NCI-H1048 (cell line): ENCODE measurements at places on chromosomes 7 and 10.

GRCh38 chr7:66747881-66748511 is 7.5 kb downstream of the RABGEF1 start:
- no peak for DNase-seq

- DNase-seq, result no peak
Observed at GRCh38 chr10:46559231-46559671, 2.8 kb upstream of the GPRIN2 start.

- DNase-seq, result no peak
Observed at GRCh38 chr10:28155726-28156125, 147.1 kb downstream of the MPP7 start.

DNA sequence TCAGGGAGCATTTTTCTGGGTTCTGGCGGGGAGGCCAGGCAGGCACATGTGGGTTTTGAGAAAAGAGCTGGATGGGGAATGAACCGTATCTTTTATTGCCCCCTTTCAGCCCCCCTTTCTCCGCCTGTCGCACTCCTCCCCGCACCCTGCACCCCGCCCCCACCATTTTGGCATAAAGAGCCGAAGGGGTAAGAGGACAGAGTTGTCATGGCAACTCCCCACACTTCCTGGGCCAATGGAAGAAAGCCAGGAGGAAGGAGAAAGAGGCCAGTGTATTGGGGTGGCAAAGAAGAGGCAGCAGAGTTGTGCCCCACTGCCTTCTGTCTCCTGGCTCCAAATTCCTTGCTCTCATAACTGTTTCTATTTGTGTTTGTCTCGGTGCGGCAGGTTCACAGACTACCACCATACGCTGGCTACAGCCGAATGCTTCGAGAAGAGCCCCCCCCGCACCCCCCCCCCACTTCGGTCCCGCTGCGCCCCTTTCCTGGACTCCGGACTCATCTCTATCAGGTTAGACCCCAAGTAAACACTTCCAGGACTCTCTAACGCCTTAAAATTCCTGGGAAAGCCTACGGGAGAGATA is 3.4 kb downstream of the KCNIP2 start:
- no peak for DNase-seq

GRCh38 chr7:120583899-120584586 is 273.9 kb downstream of the TSPAN12 start:
- no peak for DNase-seq

GRCh38 chr10:84237199-84238051 is 3.9 kb downstream of the LRIT1 start:
- no peak for DNase-seq

- no peak for DNase-seq
Observed at GRCh38 chr10:80279146-80279545, 10.3 kb downstream of the MAT1A start.

- no peak for DNase-seq
Observed at GRCh38 chr7:143382791-143383641, 1.9 kb downstream of the ZYX start.

GRCh38 chr7:135905355-135905754 is 71.8 kb downstream of the MTPN start:
- no peak for DNase-seq

DNA sequence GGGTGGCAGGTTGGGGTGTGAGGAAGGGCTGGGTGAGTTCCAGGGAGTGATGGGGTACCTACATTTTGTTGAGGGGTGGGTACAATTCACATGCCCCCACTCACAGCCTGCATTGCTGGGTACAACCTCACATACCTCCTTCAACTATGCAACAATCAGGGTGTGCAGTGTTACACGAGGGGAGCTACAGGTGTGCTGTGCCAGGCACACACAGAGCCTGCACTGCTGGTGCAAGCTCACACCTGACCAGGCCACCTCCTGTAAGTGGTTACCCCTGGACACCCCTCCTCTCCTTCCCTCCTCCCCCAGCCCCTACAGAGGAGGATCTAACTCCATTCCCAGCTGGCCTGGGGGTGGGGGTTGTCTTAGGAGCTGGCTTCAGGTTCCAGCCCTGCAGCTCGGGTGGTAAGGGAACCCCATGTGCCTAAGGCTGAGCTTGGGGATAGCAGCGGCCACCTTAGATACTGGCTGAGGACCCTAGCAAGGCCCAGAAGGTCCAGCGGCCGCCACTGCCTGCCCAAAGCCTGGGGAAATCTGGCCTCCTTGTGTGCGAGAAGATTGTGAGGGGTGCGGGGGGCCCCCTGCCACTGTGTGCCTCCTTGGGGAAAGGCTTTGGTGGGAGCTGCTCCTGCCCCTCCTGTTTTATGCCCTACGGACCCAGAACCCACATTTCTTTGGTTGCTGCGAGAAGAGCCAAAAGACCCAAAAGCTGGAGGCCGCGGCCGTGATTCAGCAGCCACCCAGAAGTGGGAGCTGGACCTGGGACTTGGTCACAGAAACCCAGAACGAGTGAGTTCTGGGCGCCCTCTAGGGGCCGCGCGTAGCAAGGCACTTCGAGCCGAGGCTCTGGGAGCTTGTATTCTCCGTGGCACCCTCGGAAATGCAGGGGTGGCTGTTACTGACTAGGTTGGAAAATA is 10.8 kb downstream of the TLX1 start:
- DNase-seq, result peak; percentile 54

DNA sequence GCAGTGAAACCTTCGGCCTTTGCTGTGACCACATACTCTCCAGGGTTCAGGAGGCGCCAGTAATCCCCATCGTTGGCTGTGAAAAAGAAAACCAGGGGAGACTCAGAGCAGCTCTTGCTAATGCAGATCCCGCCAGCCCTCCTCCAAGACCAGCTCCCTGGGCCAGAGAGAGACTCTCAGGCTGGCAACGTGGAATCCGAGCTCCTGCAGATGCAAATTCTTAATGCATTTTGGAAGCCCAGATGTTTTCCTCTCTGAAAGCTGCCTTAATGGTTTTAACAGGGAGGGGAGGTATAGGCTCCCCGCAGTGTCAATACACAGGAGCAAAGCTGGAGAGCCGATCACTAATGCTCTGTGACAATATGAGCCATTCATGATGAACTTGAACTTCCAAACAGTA is 80.8 kb downstream of the GPR26 start:
- no peak for DNase-seq

DNA sequence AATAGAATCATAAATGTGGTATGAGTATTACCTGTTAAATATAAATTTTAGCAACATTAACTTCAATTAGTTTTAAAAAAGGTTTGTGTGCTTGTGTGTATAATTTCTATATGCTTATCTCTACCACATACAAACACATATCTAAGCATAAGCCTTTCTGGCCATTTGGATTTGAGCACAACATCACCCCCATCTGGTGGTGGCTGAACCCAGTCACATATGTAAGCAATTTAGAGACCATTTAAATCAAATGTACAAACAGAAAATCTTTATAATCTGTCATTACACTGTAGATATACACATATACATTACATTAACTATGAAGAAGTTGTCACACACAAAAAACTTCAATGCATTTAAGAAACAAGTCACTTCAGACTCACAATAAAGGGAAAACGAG is 31.7 kb downstream of the GPR22 start:
- no peak for DNase-seq

- no peak for DNase-seq
Observed at GRCh38 chr10:116237970-116238369, 35.0 kb downstream of the GFRA1 start.

DNA sequence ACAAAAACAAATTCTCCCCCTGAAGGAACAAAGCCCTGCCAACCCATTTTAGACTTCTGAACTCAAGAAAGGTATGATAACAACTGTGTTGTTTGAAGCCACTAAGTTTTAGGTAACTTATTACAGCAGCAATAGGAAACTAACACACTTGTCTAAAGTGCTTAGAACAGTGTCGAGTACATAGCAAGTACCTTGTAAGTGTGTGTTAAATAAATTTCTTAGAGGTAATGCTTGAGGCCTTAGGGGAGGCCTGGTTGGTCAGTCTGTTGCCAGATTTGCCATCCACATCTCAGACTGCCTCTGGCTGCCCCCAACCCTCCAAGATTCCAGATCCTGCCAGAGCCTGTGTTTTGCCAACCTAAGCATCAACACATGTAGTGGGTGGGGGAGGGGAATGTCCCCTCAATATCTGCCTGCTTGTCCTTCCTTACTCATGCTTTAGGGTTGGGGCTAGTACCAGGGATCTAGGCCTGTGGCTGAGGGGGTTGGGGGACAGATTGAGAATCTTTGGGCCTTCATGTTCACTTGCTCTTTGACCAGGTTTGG is 27.1 kb upstream of the PAX2 start:
- DNase-seq, result no peak

GRCh38 chr7:100753750-100754149 is 20.4 kb downstream of the ZAN start:
- DNase-seq, result no peak

- no peak for DNase-seq
Observed at GRCh38 chr7:116548506-116548905, 23.7 kb downstream of the CAV1 start.

- DNase-seq, result no peak
Observed at GRCh38 chr10:97365761-97366351, 31.3 kb upstream of the FRAT2 start.

DNA sequence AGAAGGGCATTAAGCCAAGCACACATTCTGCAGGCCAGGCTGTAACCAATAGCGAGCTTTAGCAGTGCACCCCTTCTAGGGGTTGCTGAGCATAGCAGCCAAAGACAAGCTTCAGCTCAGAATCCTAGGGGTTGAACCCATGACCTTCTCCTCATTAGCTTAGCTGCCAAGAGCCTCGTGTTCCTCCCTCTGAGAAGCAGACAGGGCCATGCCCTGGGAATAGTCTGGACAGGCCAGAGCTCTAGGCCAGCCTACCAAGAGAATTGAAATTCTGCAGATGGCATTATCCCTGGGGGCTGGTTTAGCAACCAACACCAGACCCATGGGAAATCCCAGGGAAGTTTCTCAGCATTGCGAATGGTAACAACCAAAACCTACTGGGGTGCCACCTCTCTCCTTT is 77.2 kb downstream of the PLXNA4 start:
- no peak for DNase-seq

- DNase-seq, result peak; percentile 45
Observed at GRCh38 chr10:78047314-78047891, 13.7 kb downstream of the RPS24 start.

GRCh38 chr7:3272691-3273141 is 28.3 kb upstream of the SDK1 start:
- DNase-seq, result no peak

DNA sequence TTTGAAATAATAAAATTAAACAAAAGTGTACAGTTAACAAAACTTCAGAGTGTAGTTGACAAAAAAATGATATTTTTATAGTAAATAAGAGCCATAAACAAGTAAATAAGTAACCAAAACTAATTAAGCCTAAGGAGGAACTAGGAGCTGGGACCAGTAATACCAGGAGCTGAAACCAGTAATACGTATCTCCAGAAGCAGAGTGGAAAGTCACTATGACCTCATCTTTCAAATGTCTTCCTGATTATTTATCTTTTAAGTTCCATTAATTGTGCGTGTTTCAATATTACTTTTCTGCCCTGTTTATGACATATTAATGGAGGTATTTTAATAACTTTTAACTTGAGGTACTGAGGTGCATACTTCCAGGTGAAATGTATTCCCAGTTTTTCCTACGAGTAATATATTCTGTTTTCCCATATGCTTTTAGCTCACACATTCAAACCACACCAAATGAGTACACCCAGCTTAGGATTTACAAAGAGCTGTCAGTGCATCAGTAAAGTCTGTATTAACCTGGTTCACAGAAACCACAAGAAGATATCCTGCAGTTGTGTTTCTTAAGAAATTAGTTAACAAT is 283.7 kb upstream of the HGF start:
- DNase-seq, result no peak

- DNase-seq, result no peak
Observed at GRCh38 chr10:101570428-101571270, 17.4 kb downstream of the POLL start.

DNA sequence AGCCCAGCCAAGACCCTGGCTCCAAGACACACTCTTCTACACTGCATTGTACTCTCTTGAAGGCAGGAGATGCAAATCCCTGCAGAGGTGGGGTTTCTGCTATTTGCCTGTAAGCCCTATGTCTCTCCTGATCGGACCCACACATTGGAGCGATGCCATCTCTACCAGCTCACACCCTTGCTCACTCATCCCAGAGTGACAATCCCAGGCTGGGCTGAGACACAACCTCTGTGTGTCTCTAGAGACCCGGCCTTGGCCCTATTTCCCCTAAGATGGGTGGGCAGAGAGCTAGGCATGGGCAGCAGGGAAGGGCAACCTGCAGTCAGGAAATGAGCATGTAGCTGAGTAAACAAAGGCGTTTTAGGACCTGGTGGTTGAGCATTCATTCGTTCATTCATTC is 25.6 kb downstream of the CCDC3 start:
- no peak for DNase-seq

DNA sequence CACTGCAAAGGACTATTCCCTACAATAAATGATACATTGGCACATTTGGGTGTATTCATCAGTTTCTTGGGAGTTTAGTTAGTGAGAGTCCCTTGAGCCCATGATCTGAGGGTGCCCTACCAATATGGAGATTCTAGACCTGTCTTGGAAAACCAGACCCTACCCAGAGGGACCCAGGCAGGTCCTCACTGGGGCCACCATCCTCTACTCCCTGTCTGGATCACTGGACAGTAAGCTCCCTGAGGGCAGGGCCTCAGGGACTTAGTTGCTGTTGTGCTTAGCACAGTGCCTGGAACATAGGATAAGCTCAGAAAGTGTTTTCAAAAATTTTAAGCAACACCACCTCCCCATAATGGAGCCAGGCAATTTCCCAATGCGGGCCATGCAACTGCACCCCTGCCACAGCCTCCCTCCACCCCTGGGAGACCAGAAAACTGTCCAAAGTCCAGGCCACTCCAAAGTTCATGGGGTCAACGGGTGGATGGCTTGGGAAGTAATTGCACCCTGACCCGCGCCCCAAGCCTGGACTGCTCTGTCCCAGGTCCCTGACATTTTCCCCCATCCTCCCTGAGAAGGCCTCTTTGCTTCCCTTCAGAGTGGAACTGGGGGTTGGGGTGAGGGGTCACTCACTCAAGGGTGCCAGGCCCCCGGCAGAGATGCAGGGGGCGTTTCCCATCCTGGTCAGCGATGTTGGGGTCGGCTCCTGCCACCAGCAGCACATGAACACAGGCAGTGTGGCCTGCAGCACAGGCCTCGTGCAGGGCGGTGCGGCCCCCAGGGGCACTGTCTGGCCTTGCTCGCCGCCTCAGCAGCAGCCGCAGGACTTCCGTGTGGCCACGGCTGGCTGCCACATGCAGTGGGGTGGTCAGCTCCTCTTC is 1.0 kb downstream of the ASB10 start:
- no peak for DNase-seq
